ENCODE measurements at places on chromosomes 12 and 14.

GRCh38 chr14:56274556-56274955 is 156.3 kb downstream of the PELI2 start:
- no peak for DNase-seq

- DNase-seq = no peak
Observed at GRCh38 chr12:51181558-51181957, 8.6 kb upstream of the TFCP2 start.

DNA sequence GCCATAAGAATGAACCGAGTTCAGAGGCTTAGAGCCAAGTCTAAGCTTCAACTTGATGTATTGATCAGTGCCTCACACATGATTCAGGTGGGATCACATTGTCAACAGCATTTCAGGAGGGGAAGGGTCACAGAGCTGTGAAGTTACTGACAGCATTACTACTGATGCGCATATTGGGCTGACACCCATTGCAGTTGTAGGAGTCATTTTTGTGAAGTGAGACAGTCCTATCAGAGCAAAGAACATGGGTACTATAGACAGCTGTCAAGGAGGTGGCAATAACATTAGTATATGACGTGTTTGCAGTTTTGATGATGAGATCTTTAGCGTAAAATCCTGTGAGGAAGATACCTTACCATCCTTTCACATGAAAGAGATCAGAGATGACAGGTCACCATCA is 206.0 kb upstream of the RBM19 start:
- no peak for DNase-seq

DNA sequence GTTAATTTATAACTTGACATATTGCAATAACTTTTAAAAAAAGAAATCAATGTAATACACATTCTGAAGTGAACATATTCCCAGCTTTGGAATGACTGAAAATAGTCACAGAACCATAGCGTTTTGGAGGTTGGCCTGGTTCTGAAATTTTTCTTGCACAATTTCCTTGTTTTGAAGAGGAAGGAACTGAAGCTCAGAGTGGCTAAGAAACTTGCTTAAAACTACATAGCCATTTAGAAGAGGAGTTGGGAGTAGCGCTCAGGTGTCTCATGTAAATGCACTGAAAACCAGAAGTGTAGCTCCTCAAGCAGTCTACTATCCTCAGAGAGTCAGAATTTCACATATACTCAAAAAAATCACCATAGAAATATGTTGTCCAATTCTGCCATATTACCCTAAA is 41.2 kb downstream of the SLC38A1 start:
- DNase-seq = no peak

- DNase-seq = no peak
Observed at GRCh38 chr12:11780521-11781101, 131.1 kb downstream of the ETV6 start.

GRCh38 chr12:113479590-113480335 is 8.1 kb upstream of the LHX5 start:
- no peak for DNase-seq

- DNase-seq = no peak
Observed at GRCh38 chr12:57717131-57717530, 21.4 kb downstream of the AGAP2 start.

GRCh38 chr14:26966908-26967307 is 369.1 kb upstream of the NOVA1 start:
- DNase-seq = peak; percentile 9

GRCh38 chr12:99772274-99772673 is 124.7 kb downstream of the GARIN6 start:
- no peak for DNase-seq

DNA sequence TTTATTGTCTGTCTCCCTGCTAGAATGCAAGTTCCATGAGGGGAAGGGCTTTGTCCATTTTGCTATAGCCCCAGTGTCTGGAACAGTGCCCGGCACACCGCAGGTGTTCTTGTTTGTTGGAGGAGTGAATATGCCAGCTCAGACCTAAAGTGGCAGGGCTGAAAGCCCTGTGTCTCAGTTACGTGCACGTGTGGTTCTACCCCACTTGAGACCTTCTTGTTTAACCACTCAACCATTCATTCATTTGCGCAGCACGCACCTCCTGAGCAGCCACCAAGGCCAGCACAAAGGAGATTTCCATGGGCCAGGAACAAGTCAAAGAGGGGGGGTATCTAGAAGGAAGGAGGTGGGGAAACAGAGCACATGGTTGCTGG is 338.0 kb upstream of the FKBP4 start:
- DNase-seq = no peak

DNA sequence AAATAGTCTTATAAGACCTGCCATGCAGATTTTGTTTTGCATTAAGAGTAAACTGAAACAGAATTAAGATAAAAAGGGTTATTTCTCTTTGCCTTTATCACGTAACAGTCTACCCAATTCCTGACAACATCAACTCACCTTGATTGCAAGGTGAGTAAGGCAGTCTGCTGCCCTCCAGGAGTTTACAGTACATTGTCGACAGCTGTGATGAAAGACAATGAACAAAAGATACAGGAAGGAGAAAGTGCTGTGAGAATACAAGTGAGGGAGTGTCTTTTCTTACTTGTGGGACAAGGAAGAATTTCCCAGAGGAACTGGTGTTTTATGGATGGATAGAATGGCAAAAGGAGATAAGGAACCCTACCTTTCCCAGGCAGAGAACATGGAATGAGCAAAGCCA is 101.0 kb downstream of the RTN1 start:
- DNase-seq = no peak

- no peak for DNase-seq
Observed at GRCh38 chr12:33724867-33725266, 285.2 kb upstream of the SYT10 start.

DNA sequence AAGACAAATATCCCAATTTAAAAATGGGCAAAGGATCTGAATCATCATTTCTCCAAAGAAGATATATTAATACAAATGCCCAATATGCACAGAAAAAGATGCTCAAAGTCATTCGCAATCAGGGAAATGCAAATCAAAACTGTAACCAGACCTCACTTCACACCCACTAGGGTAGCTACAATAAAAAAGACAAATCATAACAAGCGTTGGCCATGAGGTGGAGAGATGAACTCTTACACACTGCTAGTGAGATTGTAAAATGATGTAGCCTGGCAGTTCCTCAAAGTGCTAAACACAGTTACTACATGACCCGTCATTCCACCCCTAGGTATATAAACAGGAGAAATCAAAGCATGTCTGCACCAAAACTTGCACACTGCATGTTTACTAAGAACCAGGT is 30.4 kb downstream of the CDC42BPB start:
- no peak for DNase-seq

- DNase-seq = no peak
Observed at GRCh38 chr12:95922231-95922630, 20.2 kb downstream of the CCDC38 start.

DNA sequence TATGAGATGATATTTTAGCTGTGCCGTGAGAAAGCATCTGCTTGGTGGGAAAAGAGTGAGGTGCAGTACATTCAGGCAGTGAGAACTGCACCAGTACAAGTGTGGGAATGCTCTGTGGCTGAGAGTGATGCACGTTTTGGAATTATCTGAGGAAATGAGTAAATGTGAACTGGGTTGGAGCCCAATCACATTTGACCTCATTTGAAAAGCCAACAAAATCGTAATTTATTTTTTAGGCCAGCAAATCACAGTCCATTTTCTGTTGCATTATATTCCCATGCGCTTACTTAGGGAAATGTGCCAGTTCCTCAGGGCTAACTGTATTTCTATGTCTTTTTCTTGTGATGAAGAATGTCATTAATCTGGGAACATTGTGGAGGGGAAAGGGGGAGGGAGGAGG is 77.3 kb downstream of the SNAPC1 start:
- peak; percentile 62 for DNase-seq

DNA sequence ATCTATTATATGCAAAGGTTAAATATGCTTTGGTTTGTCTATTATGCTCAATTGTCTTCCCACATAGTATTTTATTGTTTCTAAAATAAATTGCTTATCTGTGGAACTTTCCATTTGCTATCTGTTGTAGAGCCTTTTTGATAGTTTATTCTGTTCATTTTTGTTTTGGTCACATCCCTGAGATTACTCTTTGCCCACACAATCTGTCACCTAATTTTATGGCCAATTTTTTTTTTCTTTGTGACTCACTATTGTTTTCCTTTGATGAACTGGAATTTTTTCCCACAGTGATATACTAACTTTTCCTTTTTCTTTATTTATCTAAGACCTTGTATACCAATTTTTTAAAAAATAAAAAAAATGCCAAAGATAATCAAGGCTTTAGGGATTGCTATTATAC is 61.1 kb downstream of the RASSF9 start:
- DNase-seq = no peak

DNA sequence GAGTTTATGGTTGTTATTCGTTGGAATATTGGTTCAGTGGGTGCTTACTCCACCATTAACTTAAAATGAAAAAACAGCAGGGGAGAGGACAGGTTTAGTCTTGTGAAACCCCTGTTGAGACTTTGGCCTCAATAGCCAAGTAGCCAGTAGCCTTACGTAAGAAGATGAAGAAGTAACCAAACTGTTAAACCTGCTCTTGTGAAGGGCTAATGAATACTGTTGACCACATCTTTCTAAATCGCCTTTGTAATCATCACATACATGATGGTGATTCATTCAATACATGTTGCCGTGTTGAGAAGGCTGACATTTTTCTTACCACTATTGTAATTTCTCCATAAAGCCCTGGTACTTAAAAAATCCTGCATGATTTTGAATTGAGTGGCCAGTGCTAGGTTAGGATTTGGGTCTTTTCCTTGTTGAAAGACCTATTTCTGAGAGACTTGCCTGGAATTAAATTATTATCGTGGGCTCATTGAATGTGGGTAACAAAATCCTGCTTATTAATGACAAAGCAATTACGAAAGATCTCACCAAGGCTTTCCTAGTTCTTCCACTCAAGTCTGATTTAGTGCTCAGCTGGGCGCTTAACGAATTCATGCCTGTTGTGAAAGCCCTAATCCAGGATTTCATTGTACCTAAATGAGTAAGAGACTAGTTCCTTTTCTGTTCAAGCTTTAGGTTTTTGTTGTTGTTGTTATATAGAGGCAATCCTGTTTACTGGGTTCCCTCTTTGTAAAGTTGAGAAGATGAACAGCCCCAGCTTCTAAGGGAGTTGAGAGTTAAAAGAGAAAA is 333.1 kb downstream of the FUT8 start:
- DNase-seq = no peak

GRCh38 chr14:55877942-55878341 is 240.3 kb upstream of the PELI2 start:
- DNase-seq = no peak

GRCh38 chr12:68393417-68393816 is 61.3 kb upstream of the MDM1 start:
- no peak for DNase-seq

- DNase-seq = no peak
Observed at GRCh38 chr12:103140286-103140685, 182.8 kb downstream of the ASCL1 start.

DNA sequence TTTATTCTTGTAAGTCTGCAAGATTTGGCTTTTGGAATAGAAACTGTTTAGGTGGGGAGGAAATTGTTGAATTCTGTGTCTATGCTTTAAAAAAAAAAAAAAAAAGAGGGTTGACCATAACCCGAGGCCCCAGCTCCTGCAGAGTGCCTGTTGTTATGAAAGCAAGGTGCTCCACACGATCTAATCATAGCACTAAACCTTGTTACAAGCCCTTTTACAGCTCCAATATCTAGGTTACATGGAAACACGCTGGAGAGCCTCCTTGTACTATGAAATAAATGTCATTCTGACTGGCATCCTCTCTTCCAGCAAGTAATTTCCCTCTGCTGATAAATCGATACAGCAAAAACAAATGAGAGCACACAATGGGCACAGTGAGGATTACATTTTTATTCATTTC is 303.1 kb upstream of the SOX5 start:
- no peak for DNase-seq

GRCh38 chr14:64965356-64966000 is 6.7 kb downstream of the RAB15 start:
- DNase-seq = no peak

DNA sequence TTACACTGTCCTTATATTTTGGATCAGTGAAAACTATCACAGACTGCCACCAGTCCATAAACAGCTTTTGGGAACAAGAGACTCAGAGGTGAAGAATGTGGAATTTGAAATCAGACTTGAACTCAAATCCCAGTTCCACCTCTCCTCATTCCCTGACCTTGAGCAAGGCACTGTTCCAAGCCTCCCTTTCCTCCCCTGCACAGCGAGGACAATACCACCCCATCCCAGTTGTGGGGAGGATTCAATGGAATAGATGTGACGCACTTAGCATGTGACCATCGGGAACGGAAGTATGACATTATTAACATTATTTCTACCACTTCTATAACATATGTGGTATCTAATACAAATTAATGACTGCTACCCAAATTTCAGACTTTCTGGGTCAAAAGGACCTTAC is 63.5 kb downstream of the DPF3 start:
- DNase-seq = no peak

DNA sequence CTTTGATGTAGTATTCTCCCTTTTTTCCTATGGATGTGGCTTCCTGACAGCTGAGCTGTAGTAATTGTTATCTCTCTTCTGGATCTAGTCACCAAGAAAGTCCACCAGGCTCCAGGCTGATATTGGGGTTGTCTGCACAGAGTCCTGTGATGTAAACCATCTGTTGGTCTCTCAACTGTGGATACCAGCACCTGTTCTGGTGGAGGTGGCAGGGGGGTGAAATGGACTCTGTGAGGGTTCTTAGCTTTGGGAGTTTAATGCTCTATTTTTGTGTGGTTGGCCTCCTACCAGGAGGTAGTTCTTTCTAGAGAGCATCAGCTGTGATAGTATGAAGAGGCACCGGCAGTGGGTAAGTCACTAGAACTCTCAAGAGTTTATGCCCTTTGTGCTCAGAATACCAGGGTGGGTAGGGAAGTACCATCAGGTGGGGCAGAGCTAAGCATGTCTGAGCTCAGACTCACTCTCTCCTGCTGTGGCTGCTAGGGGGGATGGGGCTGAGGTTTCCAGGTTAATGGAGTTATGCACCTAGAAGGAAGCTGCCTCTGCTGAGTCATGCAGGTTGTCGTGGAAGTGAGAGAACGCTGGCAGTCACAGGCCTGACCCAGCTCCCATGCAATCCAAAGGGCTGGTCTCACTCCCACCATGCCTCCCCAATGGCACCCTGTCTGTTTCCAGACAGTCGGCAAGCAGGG is 3.0 kb upstream of the TAS2R14 start:
- no peak for DNase-seq

GRCh38 chr14:64109819-64110554 is 184.2 kb downstream of the ESR2 start:
- peak; percentile 66 for DNase-seq

DNA sequence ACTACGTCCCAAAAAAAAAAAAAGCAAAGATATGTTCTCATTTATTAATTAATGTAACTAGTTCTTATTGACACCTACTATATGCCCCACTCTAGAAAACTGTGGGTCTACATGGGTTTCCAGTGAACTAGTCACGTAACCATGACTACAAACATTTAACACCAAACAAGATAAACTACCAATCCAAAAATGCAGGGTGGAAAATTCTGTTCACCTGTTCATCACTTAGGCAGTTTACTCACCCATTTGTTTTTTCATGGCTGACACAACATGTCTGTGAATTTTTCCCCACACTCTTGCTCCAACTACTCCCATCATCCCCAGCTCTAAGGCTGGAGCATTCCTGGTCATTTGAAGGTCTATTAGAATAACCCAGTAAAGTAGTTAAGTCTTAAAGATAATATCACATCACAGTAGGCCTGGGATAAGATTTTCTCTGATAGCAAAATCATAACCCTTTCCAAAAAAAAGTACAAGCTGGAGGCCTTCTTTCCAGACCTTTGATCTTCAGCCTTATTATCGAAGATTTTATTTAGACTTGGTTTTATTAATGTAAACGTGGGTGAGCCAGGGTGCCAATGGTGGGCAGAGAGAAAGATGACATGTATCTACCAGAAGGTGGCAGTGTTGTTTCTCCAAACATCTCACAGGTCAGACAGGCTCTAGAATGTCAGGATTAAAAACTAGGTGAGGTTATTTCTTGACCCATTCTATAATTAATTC is 61.6 kb upstream of the DAAM1 start:
- DNase-seq = peak; percentile 57

Measured in HCEC 1CT (cell line).